ENCODE measurements at places on chromosomes 1 and 21. TPM values are rescaled to one million over a fixed set of nuclear protein-coding genes. Genes with fewer than 3 reads are reported as not detected.

DNA sequence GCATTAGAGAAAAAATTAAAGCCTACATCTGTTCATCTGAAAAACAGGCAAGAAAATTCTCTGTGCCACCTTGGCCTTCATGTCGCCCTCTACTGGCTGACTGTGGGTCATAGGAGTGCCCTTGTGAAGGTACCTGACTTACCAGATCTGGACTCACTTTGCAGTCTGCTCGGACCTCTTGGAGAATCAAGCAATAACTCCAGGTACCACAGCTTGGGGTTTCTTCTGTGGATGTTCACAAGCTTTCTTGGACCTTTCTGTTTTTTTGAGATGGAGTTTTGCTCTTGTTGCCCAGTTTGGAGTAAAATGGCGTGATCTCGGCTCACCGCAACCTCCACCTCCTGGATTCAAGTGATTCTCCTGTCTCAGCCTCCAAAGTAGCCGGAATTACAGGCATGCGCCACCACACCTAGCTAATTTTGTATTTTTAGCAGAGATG is 2.4 kb upstream of the PRAMEF18 start:
- DNase-seq = no peak

- DNase-seq = no peak
These were observed 392.3 kb upstream of the PKN2 start for GRCh38 chr1:88291611-88292354.

GRCh38 chr1:30990591-30990990 is 74.9 kb downstream of the PUM1 start:
- DNase-seq = no peak

DNA sequence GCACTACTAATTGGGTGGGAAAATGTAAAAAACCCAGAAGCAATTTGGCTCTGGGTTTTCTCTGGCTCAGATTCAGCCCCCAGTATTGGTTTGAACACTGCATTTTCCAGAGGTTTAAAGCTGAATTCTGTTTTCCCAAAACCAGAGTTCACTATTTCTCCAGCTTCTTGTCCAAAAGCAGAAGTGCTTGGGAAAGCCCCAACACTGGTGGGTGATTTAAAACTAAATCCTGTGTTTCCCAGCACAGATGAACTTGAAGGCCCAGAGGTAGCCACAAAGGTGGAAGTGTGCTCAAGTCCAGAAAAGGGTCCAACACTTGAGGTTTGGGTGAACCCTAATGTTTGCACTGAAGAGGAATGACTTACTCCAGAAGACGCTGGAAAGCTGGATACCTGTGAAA is 678 bp downstream of the MCM3AP start:
- DNase-seq = no peak

C1QB gene
- 287 TPM for total RNA-seq

AMY2A gene
- not detected for total RNA-seq

CHIA gene
- not detected for total RNA-seq

Measured in vagina (tissue), 2 donors.